ENCODE measurements at places on chromosomes 2 and 18. TPM values are rescaled to one million over a fixed set of nuclear protein-coding genes. Genes with fewer than 3 reads are reported as not detected.

Gene STARD6
- not detected for total RNA-seq

Gene ZNG1B
- total RNA-seq: 38.1 TPM

Gene RFTN2
- 20.6 TPM for total RNA-seq

Gene POTEI
- 1.3 TPM for total RNA-seq

Gene GRB14
- 0.93 TPM for total RNA-seq

Gene ALK
- 2.1 TPM for total RNA-seq

Gene CCBE1
- total RNA-seq: 0.33 TPM

GRCh38 chr18:41457765-41458326 lies 497.2 kb upstream of the PIK3C3 start:
- H3K4me1 ChIP-seq: no peaks in the 10 kb centered on the region
- no peak overlapping the region for H3K27ac ChIP-seq
- H3K27me3 ChIP-seq: no peaks in the 10 kb centered on the region
- no peak overlapping the region for H3K4me3 ChIP-seq
- peaks cover 2% of the 10 kb centered on the region for H3K36me3 ChIP-seq

GRCh38 chr18:79554321-79554720 lies 125.3 kb upstream of the CTDP1 start:
- H3K27ac ChIP-seq: no peak overlapping the region
- no peak for DNase-seq
- H3K36me3 ChIP-seq: no peaks in the 10 kb centered on the region
- no peaks in the 10 kb centered on the region for H3K27me3 ChIP-seq

DNA sequence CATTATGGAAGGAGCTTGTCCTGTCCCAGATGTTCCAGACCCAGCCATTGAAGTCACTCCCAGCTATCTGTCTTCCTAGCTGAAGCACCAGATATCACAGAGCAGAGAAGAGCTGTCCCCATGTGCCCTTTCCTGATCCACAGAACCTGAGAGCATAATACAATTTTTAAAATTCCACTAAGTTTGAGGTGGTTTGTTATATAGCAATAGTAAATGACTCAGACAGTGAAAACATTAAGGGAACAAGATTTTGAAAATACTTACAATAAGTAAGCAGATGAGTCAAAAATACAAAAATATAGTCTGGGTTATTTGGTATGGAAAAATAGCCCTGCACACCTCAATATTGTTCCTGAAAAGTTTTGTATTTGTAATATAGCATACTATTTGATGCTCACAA lies 85.8 kb upstream of the GLS start:
- DNase-seq: no peak
- peaks cover 10% of the 10 kb centered on the region for H3K4me1 ChIP-seq
- no peak overlapping the region for H3K27ac ChIP-seq
- no peaks in the 10 kb centered on the region for H3K27me3 ChIP-seq
- H3K4me3 ChIP-seq: no peak overlapping the region

- peaks cover 19% of the 10 kb centered on the region for H3K4me1 ChIP-seq
- no peak for DNase-seq
- no peak overlapping the region for H3K27ac ChIP-seq
- no peak overlapping the region for H3K4me3 ChIP-seq
- no peaks in the 10 kb centered on the region for H3K27me3 ChIP-seq
These were observed 87.4 kb upstream of the AGAP1 start for GRCh38 chr2:235406430-235406829.

- peaks cover 23% of the 10 kb centered on the region for H3K4me1 ChIP-seq
- peak overlapping the region; percentile 4 for H3K4me3 ChIP-seq
- H3K27ac ChIP-seq: no peak overlapping the region
- H3K36me3 ChIP-seq: no peaks in the 10 kb centered on the region
- DNase-seq: no peak
- H3K27me3 ChIP-seq: peaks cover 78% of the 10 kb centered on the region
These were observed 7.0 kb downstream of the MYT1L start for GRCh38 chr2:2324119-2324518.

DNA sequence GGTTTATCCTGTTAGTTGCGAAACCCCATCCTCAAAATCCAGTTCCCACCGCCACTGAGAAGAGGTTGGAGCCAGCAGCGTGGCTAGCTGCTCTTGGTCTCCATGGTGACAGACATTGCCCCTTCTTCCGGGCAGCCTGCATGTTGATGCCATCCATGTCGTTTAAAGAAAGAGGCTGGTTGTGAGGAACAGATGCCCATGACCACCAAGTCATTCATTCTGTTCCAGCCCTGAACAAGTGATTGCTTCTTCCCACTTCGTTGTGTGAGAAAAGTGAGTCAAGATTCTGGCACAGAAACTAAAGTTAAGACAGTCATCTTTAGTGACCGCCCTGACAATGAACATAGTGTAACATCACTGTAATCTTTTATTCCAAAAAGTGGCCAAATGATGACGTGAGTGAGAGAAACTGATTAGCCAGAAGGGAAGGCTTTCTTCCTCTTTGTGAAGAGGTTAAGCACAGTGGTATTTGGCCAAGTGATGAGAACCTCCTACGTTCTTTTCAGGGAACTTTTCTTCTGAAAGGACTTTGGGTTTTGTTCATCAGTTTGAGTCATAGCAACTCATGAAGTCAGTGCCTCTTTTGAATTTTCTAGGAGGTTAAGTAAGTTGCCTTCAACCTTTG lies 272.5 kb downstream of the GALR1 start:
- no peaks in the 10 kb centered on the region for H3K27me3 ChIP-seq
- peaks cover 17% of the 10 kb centered on the region for H3K36me3 ChIP-seq
- no peak for DNase-seq
- no peak overlapping the region for H3K27ac ChIP-seq

Data from neural crest cell (in vitro differentiated cells).